Stimulated activated CD8-positive, alpha-beta memory T cell treated with anti-CD3 and anti-CD28 coated beads, Interleukin-4, amount 100 ng/mL, for 4 hours (primary cell): ENCODE measurements at places on chromosomes 11 and 22.

DNA sequence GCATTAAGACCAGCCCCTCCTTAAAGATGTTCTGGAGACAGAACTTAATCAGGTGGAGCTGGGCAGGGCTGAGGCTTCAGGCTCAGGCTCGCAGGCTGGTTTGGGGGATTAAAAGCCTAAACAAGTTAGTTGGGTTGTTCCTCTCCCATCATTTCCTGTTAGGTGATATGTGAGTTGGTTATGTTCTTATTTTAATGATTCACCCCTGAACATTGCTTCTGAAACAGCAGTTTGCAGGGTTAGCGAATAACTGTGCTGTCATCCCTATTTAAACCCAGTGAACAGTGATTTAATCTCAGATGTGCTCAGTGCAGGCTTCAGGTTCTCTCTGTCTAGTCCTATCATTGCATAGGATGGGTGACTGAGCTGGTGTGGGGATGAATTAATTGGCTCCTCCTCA is 47.4 kb upstream of the BIRC3 start:
- no peak for DNase-seq

DNA sequence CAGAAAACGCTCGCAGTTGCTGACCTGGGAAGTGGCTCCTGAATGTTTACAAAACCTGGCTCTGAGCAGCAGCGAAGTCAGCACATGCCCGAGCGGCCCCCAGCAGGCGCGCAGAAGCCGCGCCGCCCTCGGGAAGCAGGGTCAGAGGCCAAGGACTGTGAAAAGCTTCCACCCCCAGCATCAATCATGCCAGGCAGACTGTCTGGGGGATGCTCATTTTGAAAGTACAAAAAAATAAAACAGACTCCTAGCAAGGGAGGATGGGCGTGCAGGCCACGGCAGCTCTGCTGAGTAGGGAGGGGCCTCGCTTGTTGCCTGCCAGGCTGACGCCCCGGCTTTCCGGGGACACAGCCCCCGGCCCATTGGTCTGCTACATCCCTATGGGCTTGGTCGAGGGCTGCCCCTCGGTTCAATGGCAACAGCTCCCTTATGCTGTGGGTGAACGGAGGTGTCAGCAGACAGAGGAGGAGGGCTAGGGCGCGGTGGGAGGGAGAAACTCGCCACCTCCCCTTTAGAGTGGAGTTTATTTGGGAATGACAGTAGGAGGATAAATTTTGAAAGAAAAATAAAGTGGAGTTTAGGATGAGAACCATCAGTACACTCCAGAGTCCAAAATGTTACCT is 37.7 kb upstream of the GNB1L start:
- DNase-seq = no peak

DNA sequence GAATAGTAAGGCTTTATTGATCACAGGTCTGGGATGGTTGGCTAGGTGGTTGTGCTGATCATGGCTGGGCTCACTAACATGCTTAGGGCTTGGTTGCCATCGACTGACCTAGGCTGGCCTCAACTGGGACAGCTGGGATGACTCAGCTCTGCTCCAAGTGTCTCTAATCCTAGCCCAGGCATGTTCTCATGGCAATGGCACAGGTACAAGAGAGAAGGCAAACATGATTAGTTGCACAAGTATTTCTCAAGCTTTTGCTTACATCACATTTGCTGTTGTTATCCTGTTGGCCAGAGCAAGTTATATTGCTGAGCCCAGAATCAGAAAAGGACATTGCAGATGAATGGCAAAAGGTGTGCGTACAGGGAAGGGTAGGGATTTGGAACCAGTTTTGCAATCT is 68.5 kb upstream of the SLC35C1 start:
- DNase-seq = no peak

DNA sequence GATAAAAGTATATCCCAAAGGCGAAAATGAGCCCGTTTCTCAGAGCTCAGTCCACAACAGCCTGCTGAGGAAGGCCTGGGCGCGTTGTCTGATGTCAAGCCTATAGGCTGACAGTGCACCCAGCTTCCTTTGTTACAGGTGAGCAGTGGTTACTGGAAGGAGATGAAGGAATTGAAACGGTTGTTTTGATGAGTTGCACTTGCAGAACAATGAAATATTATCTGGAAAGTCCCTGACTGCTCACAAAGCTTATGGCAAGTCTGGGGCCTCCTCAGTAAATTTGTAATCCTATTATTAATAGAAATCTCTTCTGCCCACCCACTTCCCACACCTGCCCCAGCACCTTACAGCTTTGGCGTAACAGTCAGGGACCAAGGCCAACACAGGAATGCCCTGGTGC is 77.8 kb downstream of the C11orf91 start:
- no peak for DNase-seq

- no peak for DNase-seq
These were observed 35.3 kb downstream of the LDHAL6A start for GRCh38 chr11:18490736-18491485.
